ENCODE measurements at places on chromosomes 5 and 9. TPM values are rescaled to one million over a fixed set of nuclear protein-coding genes. Genes with fewer than 3 reads are reported as not detected.

Gene MINAR2
- not detected for total RNA-seq

Gene INSL4
- total RNA-seq = not detected

Gene TXNDC8
- not detected for total RNA-seq

Gene CYLC2
- not detected for total RNA-seq

Gene SLC34A3
- not detected for total RNA-seq

Gene SPINK7
- total RNA-seq = not detected

Gene RUSC2
- total RNA-seq = 27.8 TPM

Gene FOXD4L5
- total RNA-seq = not detected

Gene PCDHB9
- 0.08 TPM for total RNA-seq

Gene TRIM14
- 4.2 TPM for total RNA-seq

Gene RAD17
- total RNA-seq = 14.0 TPM

Gene PCDHGC4
- total RNA-seq = 0.13 TPM

Gene PCDHGA6
- total RNA-seq = 1.0 TPM

Gene CRHBP
- not detected for total RNA-seq

Gene PNPLA7
- 0.13 TPM for total RNA-seq

Gene SLCO6A1
- not detected for total RNA-seq

Gene PRDM9
- not detected for total RNA-seq

Gene SLC36A3
- not detected for total RNA-seq

Gene LRRC8A
- total RNA-seq = 37.4 TPM

Gene ANKRD20A1
- total RNA-seq = not detected

Gene IL13
- total RNA-seq = not detected

Gene TAF11L10
- not detected for total RNA-seq

Gene TICAM2
- total RNA-seq = 4.9 TPM

Gene PDE4D
- total RNA-seq = 117 TPM

Gene ZDHHC21
- 3.5 TPM for total RNA-seq

Gene ORM2
- not detected for total RNA-seq

Gene KCNIP1
- total RNA-seq = not detected

All from epithelial cell of alveolus of lung (primary cell).